ENCODE measurements at places on chromosomes 1 and 21.

DNA sequence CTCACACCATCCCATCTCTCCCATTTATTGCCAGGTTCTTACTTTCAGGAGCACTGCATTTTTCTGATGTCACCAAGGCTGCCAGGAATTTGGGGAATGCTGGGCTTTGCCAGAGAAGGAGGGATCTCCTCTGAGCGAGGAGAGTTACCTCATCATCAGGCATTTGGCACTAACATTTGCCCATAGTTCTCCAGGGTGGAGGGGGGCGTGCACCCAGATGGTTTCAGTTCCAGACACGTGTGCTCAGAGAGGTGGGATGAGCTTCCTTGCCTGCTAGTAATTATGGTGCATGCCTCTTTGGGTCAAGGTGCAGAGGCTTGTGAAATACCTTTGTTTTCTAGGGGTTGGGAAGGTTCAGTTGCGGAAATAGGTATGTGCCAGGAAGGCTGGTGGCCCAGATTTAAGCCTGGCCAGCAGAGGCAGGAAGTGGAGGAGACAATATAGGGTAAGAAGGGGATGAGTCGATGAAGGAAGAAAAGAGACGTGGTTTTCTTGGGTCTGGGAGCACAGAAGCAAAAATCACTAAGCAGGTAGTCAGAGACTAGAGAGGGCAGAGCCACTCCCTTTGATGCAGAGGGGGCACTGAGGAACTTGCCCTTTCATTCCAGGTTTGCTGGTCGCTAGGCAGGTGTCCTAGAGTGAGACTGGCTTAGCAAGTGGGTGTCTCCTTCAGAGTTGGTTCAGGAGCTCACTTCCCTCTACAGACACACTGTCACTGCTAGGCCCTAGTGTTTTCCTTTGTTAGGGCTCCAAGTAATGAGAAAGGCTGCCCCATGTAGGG is 7.2 kb downstream of the TUFT1 start:
- no peak for DNase-seq

DNA sequence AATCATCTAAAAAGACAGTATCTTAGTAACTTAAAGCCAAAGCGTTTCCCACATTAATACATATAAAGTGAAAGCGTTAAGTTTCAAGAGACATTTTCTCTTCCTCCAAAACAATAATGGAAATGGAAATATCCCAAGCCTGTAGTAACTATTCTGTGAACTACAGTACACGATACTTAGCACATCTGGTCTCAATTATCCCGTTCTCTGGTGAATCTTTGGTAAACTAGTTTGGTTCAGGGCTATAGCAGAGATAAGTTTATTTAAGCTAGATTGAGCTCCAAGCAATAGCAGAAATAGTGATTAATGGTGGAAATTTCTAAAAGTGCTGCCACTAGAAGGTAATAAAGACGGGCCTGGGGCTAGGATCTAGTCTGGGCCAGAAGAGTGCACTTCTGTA is 55.2 kb downstream of the PCNX2 start:
- DNase-seq = no peak

DNA sequence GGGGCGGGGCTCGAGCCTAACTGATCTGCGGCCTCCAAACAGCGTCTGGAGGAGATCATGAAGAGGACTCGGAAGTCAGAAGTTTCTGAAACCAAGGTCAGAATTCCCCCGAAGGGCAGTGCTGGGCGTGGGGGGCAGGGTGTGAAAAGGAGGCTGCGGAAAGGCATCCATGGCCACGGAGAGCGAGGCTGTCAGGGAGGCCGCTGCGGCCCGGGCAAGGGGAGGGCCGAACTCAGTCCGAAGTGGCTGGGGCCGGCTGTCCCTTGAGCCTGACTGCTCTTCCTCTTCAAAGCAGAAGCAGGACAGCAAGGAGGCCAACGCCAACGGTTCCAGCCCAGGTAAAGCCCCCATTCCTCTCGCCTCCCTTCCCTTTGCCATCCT is 23.2 kb downstream of the MAP7D1 start:
- no peak for DNase-seq

DNA sequence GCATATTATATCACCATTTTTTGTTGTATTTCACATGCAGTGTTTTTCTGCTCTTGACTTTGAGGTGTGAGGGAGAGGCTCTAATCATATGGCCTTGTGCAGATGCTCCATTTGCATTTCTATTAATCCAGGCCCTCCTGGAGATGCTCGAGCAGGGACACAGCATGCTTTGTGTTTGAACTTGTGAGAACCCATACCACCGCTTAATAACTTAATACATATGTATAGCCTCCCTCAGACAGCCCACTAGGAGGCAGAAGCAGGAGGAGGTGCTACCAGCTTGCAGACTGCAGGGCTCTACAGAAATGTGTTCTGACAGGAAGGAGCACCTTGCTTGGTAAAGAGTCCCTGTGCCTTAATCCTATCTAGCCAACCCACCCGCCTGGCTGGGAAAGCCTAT is 155.2 kb downstream of the BARHL2 start:
- no peak for DNase-seq

DNA sequence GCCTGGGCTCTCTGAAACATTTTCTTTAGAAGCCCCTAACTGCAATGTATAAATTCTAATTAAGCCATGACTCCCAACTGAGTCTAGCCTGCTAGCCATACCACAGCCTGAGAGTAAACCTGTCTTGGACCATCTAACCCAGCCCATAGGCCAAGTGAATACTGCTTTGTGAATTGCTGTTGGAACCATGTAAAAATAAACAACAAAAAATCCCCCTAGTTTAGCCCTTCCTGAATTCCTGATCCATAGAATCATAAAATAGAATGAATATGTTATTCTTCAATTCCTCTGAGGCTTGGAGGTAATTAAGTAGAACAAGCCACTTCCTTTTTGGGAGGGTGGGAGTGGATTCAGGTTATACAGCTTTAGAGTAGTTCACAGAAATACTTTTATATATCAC is 1496.4 kb downstream of the MRPL39 start:
- DNase-seq = no peak

DNA sequence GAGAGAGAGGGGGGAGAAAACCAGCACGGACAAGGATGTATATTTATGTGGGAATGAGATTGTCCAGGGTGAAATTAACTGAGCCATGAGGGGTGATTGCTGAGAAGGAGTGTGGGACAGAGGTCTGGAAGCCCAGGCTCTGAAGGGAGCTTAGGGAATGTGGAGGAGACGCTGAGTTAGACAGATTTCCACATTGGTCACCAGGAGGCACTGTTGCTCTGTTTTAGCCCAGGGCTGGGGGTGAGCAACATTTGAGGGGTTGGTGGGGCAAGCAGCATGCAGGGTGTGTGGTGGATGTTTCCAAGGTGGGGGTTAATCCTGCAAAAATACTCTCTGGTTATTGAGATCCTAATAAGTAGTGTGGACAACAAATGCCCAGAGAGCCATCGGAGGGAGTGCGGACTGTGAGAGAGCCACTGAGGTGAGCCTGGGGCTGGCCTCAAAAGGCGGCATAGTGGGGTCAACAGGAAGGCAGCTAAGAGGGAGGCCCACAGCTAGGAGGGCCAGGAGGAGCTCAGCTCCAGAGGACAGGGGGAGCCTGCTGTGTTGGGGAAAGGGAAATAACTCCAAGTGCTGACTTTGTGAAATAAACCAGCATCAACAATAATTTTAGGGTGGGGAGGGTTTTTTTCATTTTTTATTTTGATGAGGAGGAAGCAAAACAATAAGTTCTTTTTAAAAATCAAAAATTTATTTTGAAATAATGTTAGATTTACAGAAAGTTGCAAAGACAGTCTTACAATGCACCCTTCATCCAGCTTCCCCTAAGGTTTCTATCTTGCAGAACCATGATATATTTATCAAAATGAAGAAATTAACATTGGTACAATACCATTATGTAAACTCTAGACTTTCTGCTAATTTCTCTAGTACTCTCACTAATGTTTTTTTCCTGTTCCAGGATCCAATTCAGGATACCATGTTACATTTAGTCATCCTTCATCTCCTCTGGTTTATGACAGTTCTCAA is 82.8 kb upstream of the CD34 start:
- no peak for DNase-seq

- no peak for DNase-seq
Observed at GRCh38 chr1:37290718-37291117, 183.7 kb upstream of the ZC3H12A start.
